ENCODE measurements at places on chromosomes 13 and 19. TPM values are rescaled to one million over a fixed set of nuclear protein-coding genes. Genes with fewer than 3 reads are reported as not detected.

The LPAR2 gene
- total RNA-seq: 2.3 TPM

The MTUS2 gene
- total RNA-seq: not detected

The MAG gene
- not detected for total RNA-seq

The ADGRE3 gene
- total RNA-seq: not detected

The IRGQ gene
- 5.2 TPM for total RNA-seq
